CD4-positive, alpha-beta T cell (primary cell): ENCODE measurements at places on chromosomes 6 and 20. TPM values are rescaled to one million over a fixed set of nuclear protein-coding genes. Genes with fewer than 3 reads are reported as not detected.
A peak's percentile ranks its signal among the peaks of the same experiment; 100 is the strongest.

DNA sequence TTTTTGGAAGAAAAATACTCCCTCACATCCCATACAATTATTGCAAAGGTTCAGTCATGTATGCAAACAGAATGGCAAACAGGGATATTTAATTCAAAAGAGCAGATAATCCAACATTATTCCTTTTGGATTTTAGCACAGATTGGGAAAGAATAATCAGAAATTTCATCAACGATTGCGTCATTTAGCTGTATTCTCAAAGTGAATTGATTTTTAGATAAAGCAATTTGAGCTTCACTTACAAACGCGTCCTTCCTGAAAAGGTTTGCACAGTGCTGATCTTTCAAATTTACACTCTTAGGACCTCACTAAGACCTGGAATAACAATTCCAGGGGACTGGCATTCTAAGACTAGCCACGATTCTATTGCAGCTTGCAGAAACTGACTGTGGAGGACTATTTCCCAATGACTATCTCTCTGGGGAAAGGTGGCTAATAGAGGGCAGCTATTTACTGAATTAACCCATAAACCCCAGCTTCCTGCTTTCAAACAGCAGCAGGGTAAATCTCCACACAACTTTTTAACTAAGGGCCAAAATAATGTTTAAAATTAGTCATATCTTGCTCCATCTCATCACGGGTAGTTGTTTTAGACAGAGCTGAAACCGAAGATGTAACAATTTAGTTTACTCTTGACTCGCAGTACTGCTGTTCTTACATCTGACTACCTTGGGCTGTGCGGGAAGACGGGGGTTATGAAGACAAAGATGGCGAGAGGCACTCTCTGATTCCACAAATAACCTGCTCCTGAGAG, 131.2 kb upstream of the FAM184A start:
- H3K27me3 ChIP-seq, result no peaks in the 10 kb centered on the region
- H3K4me3 ChIP-seq, result no peak overlapping the region
- H3K27ac ChIP-seq, result no peak overlapping the region
- H3K36me3 ChIP-seq, result no peaks in the 10 kb centered on the region

DNA sequence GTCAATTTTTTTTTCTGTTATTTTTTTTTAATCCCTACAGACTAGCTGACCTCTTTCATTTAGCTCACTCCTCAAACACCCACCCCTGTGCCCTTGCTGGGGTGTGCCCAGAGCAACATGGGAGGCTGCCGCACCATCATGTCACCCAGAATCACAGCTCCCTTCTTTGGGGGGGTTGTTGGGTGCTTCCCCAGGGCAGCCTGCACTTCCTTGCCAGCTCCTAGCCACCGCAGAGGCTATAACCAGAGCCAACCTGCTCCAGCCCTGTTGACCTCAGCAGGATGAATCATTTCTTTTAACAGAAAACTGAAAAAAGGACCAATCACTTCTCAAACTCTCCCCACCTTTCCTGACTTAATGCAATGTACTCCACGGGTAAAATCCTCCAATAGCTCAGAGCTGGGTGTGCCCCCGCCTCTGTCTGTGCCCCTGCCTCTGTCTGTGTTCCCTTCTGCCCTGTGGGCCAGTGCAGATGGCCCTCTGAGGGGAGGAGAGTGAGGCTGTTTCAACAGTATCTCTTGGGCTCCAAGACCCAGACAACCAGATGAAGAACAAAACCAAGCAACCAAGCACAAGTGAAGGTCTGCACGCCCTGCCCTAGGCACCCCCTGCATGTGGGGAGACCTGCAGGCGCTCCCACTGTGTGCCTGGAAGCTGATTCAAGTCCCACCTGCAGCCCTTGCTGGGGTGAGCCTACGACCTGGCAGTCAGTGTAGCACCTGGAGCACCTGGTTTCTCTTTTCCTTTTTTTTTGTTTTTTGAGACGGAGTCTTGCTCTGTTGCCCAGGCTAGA, 67.7 kb downstream of the PYGB start:
- no peak overlapping the region for H3K27ac ChIP-seq
- H3K4me3 ChIP-seq, result no peak overlapping the region
- no peaks in the 10 kb centered on the region for H3K27me3 ChIP-seq
- H3K36me3 ChIP-seq, result peaks cover 12% of the 10 kb centered on the region

INSM1 gene
- not detected for total RNA-seq

BRPF3 gene
- 41.6 TPM for total RNA-seq

DEFB132 gene
- not detected for total RNA-seq

DNA sequence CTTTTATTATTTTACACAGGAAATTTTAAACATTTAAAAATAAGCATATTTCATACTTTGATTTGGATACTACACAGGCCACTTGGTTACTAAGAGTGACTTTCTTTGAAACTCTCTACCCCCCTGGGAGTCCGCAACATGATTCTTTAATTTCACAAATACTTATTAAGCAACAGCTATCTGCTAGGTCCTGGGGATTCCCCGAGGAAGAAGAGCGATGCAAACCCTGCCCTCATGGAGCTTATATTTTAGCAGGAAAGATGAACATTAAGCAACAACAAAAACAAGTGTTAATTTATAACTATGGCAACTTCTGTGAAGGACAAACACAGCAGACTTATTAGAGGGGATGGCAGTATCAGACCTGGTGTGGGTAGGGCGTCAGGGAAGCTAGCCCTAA, 3.9 kb upstream of the ADTRP start:
- H3K27me3 ChIP-seq, result no peaks in the 10 kb centered on the region
- H3K27ac ChIP-seq, result no peak overlapping the region
- H3K36me3 ChIP-seq, result no peaks in the 10 kb centered on the region
- H3K4me1 ChIP-seq, result peaks cover 13% of the 10 kb centered on the region

- H3K4me1 ChIP-seq, result peaks cover 15% of the 10 kb centered on the region
- DNase-seq, result no peak
- H3K27me3 ChIP-seq, result no peaks in the 10 kb centered on the region
- H3K4me3 ChIP-seq, result no peak overlapping the region
- H3K27ac ChIP-seq, result no peak overlapping the region
Measured at GRCh38 chr6:118528129-118528528, 20.0 kb upstream of the PLN start.

FABP7 gene
- total RNA-seq, result not detected

DNA sequence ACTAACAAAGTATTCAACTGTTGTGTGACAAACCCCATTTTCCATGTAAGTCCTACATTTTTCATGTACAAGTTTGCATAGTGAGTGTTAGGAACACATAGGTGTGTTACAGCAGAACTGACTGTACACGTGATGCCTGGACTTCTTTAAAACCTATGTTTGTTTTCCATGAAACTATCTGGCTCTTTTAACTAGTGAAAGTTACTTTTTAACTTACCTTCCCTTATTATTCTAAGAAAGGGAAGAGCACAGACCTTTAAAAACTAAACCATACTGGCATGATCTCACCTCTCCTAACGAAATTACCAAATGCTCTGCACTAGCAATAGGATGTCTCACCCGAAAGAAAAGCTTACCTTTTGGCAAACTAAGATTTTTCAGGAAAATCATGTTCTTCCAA, 87.8 kb downstream of the CENPW start:
- no peak for DNase-seq
- no peak overlapping the region for H3K4me3 ChIP-seq
- H3K36me3 ChIP-seq, result no peaks in the 10 kb centered on the region
- no peaks in the 10 kb centered on the region for H3K27me3 ChIP-seq
- H3K27ac ChIP-seq, result no peak overlapping the region

DNA sequence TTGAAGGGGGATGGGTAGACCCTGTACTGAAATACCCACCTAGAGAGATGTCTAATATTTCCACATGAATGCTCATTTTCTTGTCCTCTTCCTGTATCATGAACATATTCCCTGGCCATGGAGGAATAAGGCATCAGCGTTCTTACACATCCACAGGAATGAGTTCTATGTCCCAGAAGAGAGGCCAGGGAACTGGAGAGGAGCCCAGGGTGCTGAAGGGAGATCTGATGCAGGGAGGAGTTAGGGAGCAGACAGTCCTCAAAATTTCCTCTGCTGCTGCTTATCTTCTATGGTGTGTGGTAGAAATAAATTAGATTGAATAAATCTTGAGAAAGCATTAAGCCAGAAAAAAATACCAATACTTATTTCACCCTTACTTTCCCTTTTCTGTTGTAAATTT, 295.0 kb downstream of the KCNQ5 start:
- no peaks in the 10 kb centered on the region for H3K4me1 ChIP-seq
- H3K4me3 ChIP-seq, result no peak overlapping the region
- H3K27me3 ChIP-seq, result no peaks in the 10 kb centered on the region
- no peak overlapping the region for H3K27ac ChIP-seq

EXOC2 gene
- total RNA-seq, result 18.8 TPM

GINS1 gene
- 0.08 TPM for total RNA-seq

- H3K4me1 ChIP-seq, result no peaks in the 10 kb centered on the region
- H3K27ac ChIP-seq, result no peak overlapping the region
- no peak overlapping the region for H3K4me3 ChIP-seq
- H3K27me3 ChIP-seq, result no peaks in the 10 kb centered on the region
Measured at GRCh38 chr6:17962436-17963031, 24.9 kb downstream of the KIF13A start.

- H3K4me3 ChIP-seq, result peak overlapping the region; percentile 73
- H3K4me1 ChIP-seq, result peaks cover 34% of the 10 kb centered on the region
- H3K27me3 ChIP-seq, result no peaks in the 10 kb centered on the region
- DNase-seq, result peak; percentile 4
Measured at GRCh38 chr20:16575390-16576140, 2.3 kb upstream of the KIF16B start.

- H3K4me3 ChIP-seq, result no peak overlapping the region
- H3K4me1 ChIP-seq, result no peaks in the 10 kb centered on the region
- no peak for DNase-seq
- H3K27ac ChIP-seq, result no peak overlapping the region
- H3K36me3 ChIP-seq, result no peaks in the 10 kb centered on the region
- no peaks in the 10 kb centered on the region for H3K27me3 ChIP-seq
Measured at GRCh38 chr20:62666736-62667529, 24.6 kb downstream of the SLCO4A1 start.

- no peaks in the 10 kb centered on the region for H3K36me3 ChIP-seq
- H3K27ac ChIP-seq, result no peak overlapping the region
- H3K4me1 ChIP-seq, result no peaks in the 10 kb centered on the region
- no peak overlapping the region for H3K4me3 ChIP-seq
Measured at GRCh38 chr6:151917531-151918329, 110.2 kb downstream of the ESR1 start.

SRMS gene
- not detected for total RNA-seq

APOBEC2 gene
- not detected for total RNA-seq

DNA sequence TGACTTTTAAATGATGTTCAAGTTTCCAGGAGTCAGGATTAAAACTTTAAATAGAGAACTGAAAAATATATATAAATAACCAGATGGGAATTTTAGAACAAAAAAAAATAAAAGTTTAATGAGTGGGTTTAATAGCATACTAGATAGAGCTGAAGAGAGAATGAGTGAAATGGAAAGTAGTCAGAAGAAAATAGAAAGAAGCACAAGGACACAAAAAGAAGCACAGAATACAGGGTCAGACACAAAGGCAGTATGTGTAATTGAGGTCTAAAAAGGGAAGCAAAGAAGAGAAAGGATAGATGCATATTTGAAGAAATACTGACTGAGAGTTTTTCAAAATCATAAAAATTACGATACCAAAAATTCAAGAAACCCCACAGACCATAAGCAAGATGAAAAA, 159.8 kb upstream of the FERMT1 start:
- H3K27ac ChIP-seq, result no peak overlapping the region
- DNase-seq, result no peak
- H3K4me3 ChIP-seq, result no peak overlapping the region
- no peaks in the 10 kb centered on the region for H3K36me3 ChIP-seq

GRCh38 chr6:5786321-5786968, 220.3 kb downstream of the NRN1 start:
- no peak overlapping the region for H3K27ac ChIP-seq
- H3K4me1 ChIP-seq, result peaks cover 4% of the 10 kb centered on the region
- no peak for DNase-seq
- H3K27me3 ChIP-seq, result no peaks in the 10 kb centered on the region

ZBP1 gene
- total RNA-seq, result 39.0 TPM

BTNL2 gene
- not detected for total RNA-seq

GRCh38 chr6:24149836-24150235, 23.8 kb downstream of the NRSN1 start:
- no peak overlapping the region for H3K4me3 ChIP-seq
- no peaks in the 10 kb centered on the region for H3K36me3 ChIP-seq
- no peaks in the 10 kb centered on the region for H3K4me1 ChIP-seq
- no peaks in the 10 kb centered on the region for H3K27me3 ChIP-seq

DNA sequence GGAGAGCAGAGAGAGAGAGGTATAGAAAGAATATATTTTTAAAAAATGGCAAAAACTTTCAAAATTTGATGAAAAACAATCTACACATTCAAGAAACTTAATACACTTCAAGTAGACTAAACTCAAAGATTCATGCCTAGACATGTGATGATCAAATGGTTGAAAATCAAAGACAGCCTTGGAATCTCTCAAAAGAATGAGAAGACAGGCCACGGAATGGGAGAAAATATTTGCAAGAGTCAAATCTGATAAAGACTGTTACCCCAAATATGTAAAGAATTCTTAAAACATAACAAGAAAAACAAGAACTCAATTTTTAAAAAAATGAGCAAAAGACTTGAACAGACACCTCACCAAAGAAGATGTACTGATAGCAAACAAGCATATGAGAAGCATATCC, 49.7 kb downstream of the THEMIS start:
- H3K27ac ChIP-seq, result no peak overlapping the region
- no peak for DNase-seq
- peaks cover 40% of the 10 kb centered on the region for H3K36me3 ChIP-seq
- H3K4me3 ChIP-seq, result no peak overlapping the region
- no peaks in the 10 kb centered on the region for H3K27me3 ChIP-seq

- no peak overlapping the region for H3K4me3 ChIP-seq
- no peaks in the 10 kb centered on the region for H3K36me3 ChIP-seq
- no peaks in the 10 kb centered on the region for H3K27me3 ChIP-seq
- DNase-seq, result no peak
Measured at GRCh38 chr6:39343396-39343870, 20.9 kb upstream of the KCNK16 start.

GRCh38 chr6:137717074-137718073, 149.7 kb upstream of the TNFAIP3 start:
- no peaks in the 10 kb centered on the region for H3K27me3 ChIP-seq
- DNase-seq, result peak; percentile 96
- H3K27ac ChIP-seq, result peak overlapping the region; percentile 59
- no peaks in the 10 kb centered on the region for H3K36me3 ChIP-seq

DNA sequence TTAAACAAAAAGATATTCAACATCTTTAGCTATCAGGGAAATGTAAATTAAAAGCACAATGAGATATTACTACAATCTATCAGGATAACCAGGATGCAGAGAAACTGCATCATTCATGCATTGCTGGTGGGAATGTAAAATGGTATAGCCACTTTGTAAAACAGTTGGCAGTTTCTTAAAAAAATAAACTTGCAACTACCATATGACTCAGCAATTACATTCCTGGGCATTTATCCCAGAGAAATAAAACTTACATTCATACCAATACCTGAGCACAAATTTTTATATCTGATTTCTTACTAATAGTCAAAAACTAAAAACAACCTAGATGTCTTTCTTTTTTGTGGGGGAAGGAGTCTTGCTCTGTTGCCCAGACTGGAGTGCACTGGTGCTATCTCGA, 190.3 kb upstream of the TAB2 start:
- no peak overlapping the region for H3K27ac ChIP-seq
- peaks cover 32% of the 10 kb centered on the region for H3K4me1 ChIP-seq
- no peak overlapping the region for H3K4me3 ChIP-seq

GRCh38 chr6:110688661-110689268, 126.5 kb downstream of the CDK19 start:
- no peak overlapping the region for H3K4me3 ChIP-seq
- no peaks in the 10 kb centered on the region for H3K27me3 ChIP-seq
- DNase-seq, result no peak
- peaks cover 27% of the 10 kb centered on the region for H3K4me1 ChIP-seq
- no peaks in the 10 kb centered on the region for H3K36me3 ChIP-seq
- peak overlapping the region; percentile 7 for H3K27ac ChIP-seq
